ENCODE measurements at places on chromosomes 3 and 15.
A peak's percentile ranks its signal among the peaks of the same experiment; 100 is the strongest.

- DNase-seq, result peak; percentile 75
Observed at GRCh38 chr3:48088056-48088748, 72.0 kb upstream of the MAP4 start.

GRCh38 chr15:81330366-81331090 is 6.6 kb upstream of the STARD5 start:
- no peak for DNase-seq

GRCh38 chr3:32951410-32951811 is at the start of gene CCR4:
CCR4 (plus strand) TSS chr3:32951644; CDS start chr3:32953423, 1,779 bp downstream.
- DNase-seq, result no peak

DNA sequence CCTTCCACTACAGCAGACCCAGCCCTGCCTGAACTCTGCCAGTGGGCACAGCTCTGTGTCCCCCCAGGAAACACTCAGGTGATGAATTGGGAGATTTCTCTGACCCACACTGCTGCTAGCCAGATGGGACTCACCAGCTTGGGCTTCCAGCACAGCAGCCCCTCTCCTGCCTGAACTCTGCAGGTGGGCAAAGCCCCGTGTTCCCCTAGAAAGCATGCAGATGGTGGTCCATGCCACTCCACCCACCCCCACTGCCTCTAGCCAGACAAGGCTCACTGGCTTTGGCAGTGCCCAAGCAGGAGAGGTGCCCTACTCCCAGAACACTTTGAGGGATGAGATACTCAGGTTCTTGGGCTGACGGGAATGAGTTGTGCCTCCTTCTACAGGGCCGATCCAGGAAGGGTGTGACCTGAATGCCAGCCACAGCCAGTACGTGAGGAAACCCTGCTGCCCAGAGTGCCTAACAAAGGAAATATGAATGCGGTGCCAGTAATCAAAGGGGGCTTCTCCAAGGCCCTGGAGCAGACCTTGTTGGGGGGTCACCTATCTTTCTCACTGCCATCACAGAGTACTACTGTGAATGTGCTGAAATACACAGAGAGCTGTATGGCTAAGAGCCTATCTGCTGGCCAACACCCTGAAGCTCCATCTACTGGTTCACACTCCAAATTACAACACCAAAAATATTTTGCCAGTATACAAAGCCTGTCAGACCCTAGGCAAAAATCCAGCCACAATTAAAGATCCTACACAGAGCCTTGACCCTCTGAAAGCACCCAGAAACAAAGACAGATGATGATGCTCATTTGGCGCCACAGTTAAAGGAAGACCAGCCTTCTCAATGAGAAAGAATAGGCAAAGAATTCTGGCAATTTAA is 61.9 kb downstream of the BTLA start:
- DNase-seq, result no peak

DNA sequence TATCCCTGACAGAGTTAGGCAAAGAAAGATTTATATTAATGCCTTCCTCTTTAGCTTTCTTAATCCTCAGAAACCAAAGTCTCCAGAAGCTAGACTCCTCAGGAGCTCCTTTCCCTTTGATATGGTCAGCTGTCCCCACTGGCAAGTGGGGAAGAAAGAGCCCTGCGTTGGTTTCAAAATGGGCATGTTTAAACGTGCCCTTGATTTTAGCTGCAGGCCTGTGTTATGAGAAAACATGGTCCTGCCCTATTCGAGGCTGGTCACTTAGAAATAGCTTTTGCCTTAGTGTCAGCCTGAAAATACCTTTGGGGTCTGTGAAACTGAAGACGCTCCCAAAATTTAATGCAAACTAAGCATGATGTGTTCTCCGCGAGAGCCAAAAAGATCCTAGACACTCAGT is 135.5 kb upstream of the RARB start:
- no peak for DNase-seq

DNA sequence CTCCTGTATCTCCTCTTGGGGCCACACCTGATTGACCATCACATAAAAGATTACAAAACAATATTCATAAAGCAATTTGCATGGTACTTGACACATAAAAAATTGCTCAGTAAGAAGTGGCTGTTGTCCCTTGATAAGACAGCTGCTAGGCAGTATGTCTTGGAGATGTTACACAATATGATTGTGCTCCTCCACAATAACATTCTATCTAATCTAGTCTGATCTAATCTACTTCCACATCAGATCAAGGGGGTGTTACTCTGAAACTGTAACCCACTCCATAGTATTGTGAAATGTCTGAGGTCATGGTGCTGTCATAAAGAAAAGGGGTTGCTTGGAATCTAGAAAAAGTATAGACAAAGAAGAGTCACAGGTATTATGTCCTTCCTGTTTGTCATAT is 23.4 kb upstream of the AQP9 start:
- DNase-seq, result no peak

GRCh38 chr3:52483577-52484381 is 11.4 kb upstream of the STAB1 start:
- no peak for DNase-seq
